T-helper 2 cell treated with Interferon-gamma antibody and Interleukin-4, amounts not matched to agents 5 μg/mL and 100 μg/mL, for 36 hours (primary cell): ENCODE measurements at places on chromosomes 5 and 9.

GRCh38 chr9:70091572-70091971 is 47.9 kb downstream of the MAMDC2 start:
- no peak for DNase-seq

GRCh38 chr9:130766021-130766926 is 68.8 kb upstream of the ABL1 start:
- DNase-seq, result no peak

DNA sequence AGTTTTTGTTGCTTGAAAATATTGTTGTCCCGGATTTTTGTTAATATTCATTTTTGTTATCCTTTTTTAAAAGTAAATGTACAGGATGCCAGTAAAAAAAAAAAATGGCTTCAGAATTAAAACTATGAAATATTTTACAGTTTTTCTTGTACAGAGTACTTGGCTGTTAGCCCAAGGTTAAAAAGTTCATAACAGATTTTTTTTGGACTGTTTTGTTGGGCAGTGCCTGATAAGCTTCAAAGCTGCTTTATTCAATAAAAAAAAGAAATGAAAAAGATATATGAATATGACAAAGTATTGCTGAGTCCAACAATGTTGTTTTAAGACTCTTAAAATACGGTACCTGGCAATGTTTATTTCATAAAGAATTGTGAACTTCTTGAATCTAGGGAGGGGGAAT is 82.9 kb downstream of the PIK3R1 start:
- no peak for DNase-seq

DNA sequence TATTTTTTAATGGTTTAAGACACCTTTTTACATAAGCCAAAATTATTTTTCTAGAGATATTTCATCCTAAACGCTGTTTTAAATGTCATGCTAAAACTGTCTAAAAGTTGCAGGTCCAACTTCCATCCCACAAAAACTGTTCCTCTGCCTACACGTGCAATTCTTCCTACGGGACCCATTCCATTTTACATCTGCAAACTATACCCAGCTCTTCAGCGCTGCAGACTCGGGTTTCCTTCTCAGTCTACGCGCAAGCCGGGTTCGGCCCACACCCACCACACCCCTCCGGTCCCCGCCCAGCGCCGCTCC is 8.7 kb downstream of the RANBP6 start:
- DNase-seq, result no peak

DNA sequence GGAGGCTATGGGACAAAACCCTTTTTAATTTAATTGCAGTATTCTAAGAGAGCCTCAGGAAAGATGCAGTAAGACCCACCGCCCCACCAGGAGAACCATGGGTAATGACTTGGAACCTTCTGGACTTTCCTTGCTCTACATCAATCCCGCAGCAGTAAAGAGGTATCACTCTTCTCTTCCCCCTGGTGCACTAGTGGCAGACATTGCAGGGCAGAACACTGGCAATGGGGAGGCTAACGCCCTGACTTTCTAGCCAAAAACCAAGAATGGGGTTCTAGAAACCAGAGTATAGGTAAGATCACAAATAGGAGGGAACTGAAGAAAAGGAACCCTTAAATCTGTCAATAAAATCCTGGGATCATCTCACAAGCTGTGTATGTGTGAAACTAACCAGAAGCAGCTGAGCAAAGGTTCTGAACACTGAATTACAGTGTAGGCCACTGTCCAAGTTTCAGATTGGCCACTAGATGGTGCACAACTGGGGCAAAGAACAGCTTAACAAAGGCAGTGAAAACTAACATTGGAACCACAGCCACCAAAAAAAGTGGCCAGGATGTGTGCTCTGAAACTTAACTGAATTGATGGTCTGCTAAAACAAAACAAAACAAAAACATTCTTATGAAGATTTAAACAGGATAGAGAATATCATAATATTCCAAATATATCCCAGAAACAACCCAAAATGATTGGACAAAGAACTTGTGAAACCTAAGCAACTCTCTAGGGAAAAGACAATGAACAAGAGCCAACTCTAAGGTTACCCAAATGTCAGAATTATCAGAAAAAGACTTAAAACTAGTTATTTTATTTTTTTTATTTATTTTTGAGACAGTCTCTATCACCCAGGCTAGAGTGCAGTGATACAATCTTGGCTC is 6.6 kb upstream of the FAM151B start:
- peak; percentile 17 for DNase-seq

GRCh38 chr5:133373121-133373870 is 239.0 kb downstream of the FSTL4 start:
- DNase-seq, result no peak

GRCh38 chr5:45694255-45694814 is 1.8 kb downstream of the HCN1 start:
- DNase-seq, result no peak

GRCh38 chr5:37015795-37016666 is 139.5 kb downstream of the NIPBL start:
- DNase-seq, result no peak

DNA sequence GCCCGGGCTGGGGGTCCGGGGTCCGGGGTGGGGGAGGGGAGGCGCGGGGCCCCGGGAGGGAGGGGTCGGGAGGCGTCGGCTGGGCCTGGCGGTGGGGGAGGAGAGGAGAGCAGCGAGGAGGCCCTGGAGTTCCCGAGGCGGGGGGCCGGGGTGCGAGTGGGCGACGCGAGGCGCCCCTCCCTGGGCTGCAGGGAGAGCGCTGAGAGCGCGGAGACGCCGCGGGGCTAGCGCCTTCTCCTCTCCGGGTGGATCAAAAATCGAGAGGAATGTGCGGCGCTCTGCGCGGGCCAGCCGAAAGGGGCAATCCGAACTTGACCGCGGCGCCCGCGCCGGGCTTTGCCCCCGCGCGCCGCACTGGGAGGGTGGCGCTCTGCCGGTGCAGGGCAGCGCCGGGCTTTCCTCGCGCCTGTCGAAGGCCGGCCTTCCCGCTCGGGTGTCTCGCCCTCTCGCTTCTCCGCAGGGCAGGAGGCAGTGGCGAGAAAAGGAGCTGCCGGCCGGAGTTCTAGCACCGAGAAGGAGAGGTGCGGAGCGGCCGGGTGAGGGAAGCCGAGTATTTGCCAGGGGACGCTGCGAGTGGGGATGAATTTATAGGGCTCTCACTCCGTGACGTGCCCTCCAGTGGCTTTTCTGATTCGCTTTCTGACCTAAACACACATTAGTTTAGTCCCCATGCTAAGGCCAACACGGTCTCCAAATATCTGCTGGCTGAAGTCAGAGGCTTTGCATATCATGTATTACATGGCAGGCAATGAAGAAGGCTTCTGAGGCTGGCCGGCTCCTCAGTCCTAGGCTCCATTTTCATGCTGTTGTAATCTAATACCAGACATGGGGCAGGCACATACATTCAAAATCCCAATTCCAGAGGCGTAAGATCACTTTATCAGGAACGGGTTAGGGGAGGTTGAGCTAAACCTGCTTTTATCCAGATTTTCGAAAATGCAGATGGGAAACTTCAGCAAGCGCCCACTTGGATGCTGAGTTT is 503 bp upstream of the GDNF start:
- no peak for DNase-seq

DNA sequence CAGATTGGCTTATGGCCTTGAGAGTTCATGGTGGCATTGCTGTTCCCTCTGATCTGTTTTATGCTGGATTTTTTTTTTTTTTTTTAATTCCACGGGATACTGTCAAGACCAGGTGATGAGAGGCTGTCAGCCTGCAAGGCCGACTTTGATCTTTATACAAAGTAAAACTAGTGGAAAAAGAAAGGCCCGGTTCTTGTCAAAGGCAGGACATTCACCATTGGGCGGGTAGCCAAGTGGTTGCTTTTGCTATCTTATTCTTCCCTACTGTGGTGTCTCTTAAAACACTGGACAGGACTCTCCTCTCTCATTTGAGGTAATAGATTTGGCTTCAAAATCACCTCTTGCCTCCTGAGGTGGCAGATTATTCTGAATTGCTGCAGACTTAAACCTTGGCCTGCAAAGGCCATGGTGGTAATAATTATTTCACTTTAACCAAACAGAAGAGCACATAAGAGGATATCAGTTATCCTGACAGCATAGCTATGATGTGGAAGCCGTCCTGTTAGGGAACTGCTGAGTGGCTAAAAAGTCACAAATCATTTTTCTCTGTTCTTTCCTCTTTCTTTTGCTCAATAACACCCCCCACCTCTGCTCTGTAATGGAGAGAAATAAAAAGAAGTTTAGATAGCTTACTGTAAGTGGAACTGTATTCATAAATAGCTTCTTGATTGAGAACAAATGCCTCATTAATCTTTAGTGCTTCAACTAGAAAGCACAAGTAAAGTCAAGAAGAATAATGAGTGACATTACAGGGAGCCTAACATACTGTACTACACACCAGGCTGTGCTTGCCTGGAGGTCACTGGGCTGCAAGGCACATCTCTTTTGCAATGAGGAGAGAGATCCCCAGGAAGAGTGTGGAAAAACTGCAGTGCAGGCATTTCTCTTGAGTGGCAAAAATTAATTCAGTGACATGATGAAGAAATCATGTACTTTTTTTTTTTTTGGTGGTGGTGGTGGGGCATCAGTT is 275.6 kb downstream of the KDM4C start:
- DNase-seq, result no peak

- peak; percentile 68 for DNase-seq
Measured at GRCh38 chr5:110054240-110054639, 364.5 kb downstream of the MAN2A1 start.

GRCh38 chr5:168851902-168852321 is 272.7 kb upstream of the PANK3 start:
- DNase-seq, result peak; percentile 79

DNA sequence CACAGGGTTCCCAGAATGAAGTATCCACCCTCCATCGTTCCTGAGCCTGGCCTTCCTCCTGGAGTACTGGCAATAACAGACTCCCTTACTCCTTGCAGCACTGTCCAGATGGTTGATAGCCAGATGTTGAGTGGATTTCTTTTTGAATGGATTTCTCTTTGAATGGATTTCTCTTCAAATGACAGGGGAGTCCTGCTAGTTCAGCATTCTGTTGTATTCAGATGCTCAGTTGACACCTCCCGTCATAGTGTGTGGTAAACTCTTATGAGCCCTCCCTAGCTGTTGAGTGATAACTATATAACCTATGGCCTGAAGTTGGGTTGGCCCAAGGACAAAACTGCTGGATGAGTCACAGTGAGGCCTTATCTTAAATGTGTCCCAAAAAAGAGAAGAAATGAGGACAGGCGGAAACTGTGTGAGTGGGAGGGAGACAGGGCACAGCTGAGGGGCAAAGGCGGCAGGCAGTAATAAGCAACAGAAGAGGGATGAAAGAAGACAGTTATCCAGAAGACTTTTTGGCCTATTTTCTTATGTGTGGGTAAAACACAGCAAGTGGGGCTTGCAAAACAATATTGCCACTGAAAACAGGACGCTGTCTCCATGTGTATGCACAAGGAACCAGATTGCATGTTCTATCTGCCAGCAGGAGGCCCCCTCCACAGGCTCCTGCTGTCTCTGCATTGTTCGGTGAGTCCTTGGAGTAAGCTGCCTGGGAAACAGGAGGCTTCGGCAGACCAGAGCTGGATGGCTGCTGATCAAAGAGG is 209.5 kb upstream of the S1PR3 start:
- DNase-seq, result no peak

- DNase-seq, result no peak
Measured at GRCh38 chr5:96337048-96337781, 95.8 kb downstream of the PCSK1 start.

- DNase-seq, result no peak
Measured at GRCh38 chr5:80182809-80183580, 72.9 kb downstream of the SERINC5 start.

DNA sequence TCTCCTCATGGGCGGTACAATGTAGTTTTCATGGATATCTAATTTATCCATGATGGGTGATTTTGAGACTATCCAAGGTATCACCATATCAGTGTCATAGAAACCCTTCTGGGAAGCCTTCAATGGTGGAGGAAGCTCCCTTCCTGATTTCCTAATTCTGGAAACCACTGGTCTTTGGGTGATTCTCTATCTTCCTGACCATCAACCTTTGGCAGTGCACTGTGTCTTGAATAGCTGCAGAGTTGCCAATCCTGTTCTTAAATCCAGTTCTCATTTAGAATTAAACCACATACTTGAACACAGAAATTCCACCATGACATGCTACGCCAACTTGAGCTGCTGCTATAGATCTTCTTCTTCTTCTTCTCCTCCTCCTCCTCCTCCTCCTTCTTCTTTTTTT is 161.7 kb upstream of the KLF9 start:
- no peak for DNase-seq
